ENCODE measurements at places on chromosomes 2 and 18.

GRCh38 chr2:73983322-73984202, 1.1 kb upstream of the TET3 start:
- no peak for DNase-seq

- DNase-seq: no peak
Measured at GRCh38 chr2:126885751-126886210, 12.9 kb upstream of the TEX51 start.

GRCh38 chr18:44859263-44859662, 178.6 kb downstream of the SETBP1 start:
- no peak for DNase-seq

- DNase-seq: no peak
Measured at GRCh38 chr18:6161549-6161948, 253.2 kb downstream of the L3MBTL4 start.

DNA sequence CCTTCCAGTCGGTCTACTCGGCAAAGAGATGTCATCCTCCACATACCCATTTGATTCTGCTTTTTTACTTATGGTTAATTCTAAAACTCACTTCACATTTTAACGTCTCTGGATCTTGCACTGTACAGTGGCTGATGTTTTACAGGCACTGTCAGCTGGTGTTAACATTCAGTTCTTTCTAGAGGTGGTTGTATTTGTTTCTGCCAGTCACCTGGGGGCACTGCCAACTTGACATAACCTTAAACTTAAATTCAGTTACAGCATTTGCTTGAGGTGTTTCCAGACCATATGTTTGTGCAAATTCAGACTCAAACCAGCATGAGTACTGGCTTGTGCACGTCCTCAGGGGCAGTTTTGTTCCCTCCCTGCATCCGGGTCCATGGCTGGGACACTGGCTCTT, 5.3 kb upstream of the TMEM185B start:
- DNase-seq: no peak

GRCh38 chr2:46956981-46957531, 41.5 kb upstream of the MCFD2 start:
- DNase-seq: no peak

GRCh38 chr2:60581433-60582282, 28.2 kb upstream of the BCL11A start:
- no peak for DNase-seq

DNA sequence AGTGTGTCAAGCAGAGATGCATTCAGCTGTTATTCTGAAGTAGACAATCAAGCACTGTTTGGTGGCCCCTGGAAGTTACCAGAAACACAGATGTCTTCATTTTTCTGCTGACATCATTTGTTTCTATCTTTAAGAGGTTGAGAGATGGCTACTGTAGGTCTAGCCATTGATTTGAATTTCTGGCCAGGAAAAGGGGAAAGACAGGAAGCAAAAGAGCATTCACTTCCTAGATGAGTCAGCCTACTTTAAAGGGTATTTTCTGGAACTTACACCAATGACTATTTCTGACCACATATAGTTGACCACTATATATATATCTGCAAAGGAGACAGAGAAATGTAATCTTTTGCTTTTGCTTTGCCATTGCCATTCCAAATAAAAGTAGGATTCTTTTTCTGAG, 900.1 kb upstream of the SOX11 start:
- DNase-seq: no peak

DNA sequence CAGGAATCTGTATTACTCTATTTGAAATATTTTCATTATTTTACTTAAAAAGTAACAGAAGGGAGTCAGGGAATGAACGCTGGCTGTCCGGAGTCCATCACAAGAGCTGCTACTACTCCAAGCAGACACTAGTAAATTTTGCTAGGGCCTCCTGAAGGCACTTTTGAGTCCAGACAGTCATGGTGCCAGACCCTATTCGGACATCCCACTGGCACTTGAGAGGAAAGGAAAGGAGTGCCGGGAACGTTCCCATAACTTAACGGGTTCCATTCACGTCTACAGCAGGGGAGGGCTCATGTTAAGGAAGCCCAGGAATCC, 563 bp upstream of the GMCL1 start:
- DNase-seq: no peak

DNA sequence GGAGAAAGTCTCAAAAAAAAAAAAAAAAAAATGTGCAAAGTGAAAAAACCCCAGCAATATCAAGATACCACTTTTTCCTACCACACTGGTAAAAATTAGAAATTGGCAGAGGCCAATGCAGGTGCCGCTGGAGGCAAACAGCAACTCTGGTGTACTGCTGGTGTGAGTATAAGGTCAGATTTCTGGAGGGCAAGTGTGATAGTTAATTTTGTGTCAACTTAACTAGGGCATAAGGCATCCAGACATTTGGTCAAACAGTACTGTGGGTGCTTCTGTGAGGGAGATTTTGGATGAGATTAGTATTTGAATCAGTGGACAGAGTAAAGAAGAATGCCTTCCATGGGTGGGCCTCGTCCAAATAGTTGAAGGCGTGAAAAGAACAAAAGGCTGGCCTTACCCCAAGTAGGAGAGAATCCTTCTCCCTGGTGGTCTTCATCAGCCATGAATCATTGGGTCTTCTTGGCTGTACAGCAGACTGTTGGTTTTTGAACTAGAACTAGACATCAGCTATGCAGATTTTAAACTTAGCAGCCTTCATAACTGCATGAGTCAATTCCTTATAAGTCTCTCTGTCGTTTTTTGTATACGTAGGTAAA, 52.8 kb upstream of the FHL2 start:
- DNase-seq: no peak

DNA sequence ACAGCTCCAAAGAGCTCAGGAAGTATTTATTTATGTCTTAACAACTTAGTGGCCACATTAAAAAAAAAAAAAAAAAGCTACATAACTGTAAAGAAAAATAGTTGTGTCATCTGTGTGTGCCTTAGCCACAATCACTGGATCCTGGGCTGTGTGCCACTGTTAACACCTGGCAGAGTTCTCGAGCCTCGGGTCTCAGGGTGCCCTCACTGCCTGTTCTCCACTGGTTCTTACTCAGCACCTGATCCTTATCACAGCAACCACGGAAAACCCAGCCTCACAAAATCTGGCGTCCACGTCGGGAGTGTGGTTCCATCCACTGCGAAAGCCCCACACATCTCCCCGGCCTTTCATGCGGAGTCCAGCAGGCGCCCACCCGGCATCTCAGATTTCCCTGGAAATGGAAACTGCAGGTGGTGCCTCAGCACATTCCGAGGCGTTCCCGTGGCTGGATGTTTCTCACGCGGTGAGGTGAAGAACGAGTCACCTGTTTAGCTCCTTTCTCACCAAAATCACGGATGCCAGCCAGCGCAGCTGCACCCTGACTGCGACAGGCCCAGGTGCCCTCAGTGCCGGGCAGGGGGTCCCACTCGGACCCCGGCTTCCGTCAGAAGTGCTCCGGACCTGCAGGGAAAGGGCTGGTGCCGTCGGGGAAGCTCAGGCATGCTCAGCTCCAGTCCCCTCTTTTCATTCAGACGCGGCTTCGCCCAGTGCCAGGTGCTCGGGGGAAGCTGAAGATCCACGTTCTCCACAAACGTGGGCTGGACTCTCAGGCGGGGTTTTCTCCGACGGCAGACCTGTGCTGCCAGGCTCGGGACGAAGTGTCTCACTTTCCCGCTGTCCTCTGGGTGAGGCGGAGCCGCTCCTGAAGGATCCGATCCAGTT, 198.7 kb upstream of the SALL3 start:
- DNase-seq: no peak

DNA sequence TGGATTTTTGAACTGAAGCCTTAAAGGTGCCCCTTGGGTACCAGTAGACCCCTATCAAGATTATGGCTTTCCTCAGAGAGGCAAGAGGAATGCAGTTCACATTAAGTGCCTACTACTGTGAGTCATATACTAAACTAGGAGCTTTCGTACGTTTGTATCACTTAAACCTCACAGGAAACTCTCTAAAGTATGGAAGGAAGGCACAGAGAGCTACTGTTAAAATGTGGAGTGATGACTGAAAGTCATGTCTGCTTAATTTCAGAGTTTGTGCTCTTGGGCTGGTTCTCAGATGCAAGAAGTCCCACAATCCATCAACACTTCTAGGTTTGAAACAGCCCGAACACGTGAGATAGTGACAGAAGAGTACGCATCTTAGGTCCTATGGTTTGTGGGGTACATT, 4.7 kb downstream of the PLCL1 start:
- no peak for DNase-seq

DNA sequence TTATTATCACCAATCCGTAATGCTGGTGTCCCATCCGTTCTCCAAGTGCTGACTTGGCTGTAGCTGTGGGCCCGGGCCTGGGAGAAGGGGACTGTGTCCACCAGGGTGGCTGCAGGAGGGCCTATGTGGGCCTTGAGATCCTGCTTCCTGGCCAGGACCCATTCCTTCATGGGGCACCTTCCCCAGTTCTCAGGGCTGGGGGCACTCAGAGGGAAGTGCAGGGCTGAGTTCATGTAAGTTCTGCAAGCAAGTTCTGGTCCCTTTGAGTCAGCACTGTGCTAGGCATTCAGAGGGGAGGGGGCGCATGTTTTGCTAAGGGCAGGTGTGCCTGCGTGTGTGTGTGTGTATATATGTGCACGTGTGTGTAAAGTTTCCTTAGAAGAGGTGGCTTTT, 94.0 kb downstream of the GLI2 start:
- no peak for DNase-seq

GRCh38 chr2:120815292-120815691, 79.6 kb downstream of the GLI2 start:
- DNase-seq: no peak

DNA sequence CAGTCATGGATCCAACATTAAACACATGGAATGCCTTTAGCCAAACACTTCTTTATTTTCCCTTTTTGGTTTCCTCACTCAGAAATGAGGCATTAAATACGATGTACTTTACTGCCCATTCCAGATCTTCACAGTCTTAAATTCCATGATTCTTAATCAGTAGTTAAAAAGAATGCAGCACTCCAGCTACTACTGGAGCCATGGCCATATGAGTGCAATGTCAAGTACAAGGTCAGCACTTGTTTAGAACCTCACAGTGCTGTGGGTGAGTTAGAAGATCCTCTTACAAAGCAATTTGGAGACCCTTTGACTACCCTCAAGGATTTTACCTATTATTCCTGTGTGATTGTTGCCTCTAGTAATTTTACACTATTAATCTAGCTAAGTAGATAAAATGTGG, 550.3 kb upstream of the LRRTM1 start:
- no peak for DNase-seq

DNA sequence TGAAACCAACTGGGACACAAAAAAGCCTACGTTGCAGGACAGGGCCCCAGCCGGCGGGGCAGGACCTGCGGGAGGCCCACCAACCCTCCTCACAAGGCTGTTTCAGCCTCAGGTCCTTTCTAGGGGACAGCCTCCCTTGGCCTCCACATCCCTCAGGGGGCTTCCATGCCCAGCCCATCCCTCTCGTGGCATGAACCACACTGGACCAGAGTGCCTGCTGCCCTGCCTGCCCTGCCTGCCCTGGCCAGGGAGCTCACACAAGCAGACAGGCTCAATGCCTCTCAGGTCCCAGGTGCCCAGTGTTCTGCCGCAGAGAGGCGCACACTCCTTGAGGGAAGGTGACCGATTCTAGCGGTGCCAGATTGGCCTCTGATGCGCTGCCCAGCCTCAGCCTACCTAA, 57.4 kb downstream of the HDAC4 start:
- no peak for DNase-seq

- DNase-seq: no peak
Measured at GRCh38 chr2:55761024-55761423, 67.4 kb upstream of the PNPT1 start.

DNA sequence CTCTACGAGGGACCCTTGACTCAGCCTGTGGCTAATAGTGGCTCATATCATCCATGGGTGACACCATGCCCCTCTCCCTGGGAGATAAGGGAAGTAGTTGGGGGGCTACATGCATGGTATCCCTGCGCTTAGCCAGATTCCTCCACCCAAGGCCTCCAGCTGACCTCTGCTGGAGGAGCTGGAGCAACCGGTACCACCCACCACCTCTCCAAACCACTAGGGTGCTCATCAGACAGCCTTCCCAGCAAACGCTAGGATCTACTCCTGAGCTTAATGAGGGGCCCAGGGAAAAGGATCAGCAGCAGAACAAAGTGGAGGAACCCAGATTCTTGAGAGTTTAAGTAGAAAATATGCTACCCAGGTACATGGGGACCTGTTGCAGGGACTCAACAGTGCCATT, 75.9 kb upstream of the CAPN13 start:
- no peak for DNase-seq

DNA sequence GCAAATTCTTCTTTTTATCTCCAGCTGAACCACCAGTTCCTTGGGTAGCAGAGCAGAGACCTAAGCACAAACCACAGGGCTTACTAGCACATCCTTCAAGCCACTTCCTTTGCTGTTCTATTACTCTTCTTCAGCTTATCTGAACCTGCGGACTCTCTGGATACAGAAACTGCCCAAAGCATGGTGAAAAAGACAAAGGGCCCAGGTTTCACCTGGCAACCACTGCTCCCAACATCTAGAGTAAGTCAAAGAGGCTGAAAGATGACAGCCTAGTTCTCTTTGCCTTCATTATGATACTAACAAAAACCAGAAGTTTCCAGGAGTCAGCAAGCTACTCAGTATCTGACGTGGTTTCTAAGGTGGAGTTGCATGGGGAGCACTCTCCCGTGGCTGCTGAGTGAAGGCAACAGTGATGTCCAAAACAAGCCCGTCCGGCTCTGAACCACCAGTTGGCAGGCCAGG, 43.4 kb downstream of the KANSL3 start:
- DNase-seq: no peak

GRCh38 chr2:146652311-146652710, 1192.5 kb upstream of the ACVR2A start:
- no peak for DNase-seq

GRCh38 chr2:185222311-185222710, 516.3 kb upstream of the FSIP2 start:
- no peak for DNase-seq

- DNase-seq: no peak
Measured at GRCh38 chr18:74081966-74082741, 65.5 kb downstream of the FBXO15 start.

DNA sequence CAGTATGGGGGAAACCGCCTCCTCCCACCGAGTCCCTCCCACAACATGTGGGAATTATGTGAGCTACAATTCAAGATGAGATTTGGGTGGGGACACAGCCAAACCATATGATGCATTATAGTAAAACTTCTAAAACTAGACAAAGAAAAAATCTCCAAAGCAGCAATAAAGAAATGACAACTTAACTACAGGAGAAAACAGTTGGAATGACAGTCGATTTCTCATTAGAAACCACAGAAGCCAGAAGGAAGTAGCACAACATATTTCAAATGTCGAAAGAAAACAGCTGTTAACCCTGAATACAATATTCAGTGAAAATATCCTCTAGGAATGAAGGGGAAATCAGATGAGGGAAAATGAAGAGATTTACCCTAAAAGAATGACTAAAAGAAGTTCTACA, 53.5 kb upstream of the TCF4 start:
- DNase-seq: no peak

DNA sequence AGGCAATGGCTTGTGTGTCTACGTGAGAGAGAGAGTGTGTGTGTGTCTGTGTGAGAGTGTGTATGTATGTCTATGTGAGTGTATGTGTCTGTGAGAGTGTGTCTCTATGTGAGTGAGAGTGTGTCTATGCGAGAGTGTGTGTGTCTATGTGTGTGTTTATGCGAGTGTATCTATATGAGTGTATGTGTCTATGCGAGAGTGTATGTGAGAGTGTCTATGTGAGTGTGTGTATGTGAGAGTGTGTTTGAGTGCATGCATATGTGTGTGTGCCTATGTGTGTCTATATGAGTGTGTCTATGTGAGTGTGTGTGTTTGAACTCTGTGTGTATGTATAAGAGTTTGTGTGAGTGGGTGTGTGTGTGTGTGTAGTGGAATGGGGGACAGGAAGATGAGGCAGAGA, 9.8 kb upstream of the GNLY start:
- DNase-seq: no peak
